ENCODE measurements at places on chromosomes 12 and 14. TPM values are rescaled to one million over a fixed set of nuclear protein-coding genes. Genes with fewer than 3 reads are reported as not detected.

DNA sequence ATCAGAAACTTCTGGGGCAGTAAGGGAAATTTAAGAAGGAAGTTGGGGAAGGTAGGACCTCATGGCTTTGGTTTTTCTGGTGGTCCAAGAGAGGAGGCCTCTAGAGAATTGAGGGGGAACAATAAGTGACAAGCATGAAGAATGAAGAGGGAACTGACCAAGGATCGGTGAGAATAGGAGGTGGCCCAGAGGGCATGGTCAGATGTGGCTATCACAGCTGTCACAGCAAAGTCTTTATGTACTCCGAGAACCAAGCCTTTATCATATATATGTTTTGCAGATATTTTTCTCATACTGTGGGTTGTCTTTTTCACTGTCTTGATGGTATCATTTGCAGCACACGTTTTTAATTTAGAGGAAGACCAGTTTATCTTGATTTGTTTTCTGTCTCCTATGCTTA lies 64.3 kb downstream of the PPP2R5C start:
- no peak for DNase-seq

Gene KRT7
- 27.1 TPM for total RNA-seq

DNA sequence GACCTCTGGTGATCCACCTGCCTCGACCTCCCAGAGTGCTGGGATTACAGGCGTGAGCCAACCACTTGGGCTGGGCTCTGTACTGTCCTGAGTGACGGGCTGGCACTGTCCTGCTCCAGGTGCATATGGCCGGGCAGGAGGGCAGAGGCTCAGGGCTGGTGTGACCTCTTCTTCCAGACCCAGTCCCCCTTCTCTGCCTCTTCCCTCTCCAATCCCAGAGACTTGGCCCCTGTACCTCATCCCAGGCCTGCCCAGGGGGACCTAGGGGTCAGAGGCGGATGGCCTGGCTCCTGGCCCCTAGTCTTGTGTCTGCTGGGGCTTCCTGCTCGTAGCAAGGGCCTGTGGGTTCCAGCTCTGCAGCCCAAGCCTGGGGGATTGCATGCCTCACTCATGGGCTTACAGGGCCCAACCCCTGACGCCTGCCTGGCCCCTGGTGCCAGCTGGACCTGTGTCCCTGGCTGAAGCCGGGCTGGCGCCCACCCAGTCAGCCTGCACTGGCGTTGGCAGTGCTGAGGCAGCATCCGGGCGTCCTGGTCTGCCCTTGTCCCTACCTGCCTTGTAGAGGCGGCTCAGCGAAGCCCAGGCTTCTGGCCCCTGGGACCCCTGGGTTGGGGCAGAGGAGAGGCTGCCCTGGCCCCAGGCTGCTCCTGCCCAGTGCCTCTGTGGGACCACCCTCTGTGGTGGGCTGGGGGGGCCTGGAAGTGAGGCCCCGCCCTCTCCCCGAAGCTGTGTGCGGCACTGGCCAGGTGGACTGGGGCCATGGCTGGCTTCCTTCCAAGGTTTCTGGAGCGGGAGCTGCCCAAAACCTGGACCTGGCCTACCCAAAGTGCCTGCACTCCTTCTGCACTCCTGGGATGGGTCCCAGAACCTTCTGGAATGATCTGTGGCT lies 4.3 kb downstream of the TEDC1 start:
- no peak for DNase-seq

Gene ATN1
- total RNA-seq = 34.3 TPM

- peak; percentile 49 for DNase-seq
These were observed 28.1 kb downstream of the MSRB3 start for GRCh38 chr12:65306366-65307168.

- DNase-seq = no peak
These were observed 134.3 kb downstream of the PLXNC1 start for GRCh38 chr12:94282675-94283074.

- peak; percentile 19 for DNase-seq
These were observed 162.5 kb downstream of the C12orf50 start for GRCh38 chr12:87866578-87867292.

DNA sequence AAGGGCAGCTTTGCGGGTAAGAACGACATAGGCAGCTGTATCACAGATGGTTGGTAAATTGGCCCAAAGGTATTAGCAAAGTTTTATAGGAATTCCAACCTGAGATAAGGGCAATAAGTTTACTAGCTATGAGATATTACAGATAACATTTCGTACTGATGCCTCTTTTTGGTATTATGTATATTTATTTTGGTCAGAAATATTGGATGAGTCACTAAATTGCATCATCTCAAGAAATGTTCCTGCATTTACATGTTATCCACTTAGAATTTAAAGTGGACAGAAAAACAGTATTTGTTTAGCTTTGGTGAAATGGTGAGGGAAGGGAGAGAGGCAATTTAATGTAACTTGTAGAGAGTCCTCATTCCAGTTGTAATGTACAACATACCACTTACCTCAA lies 65.1 kb upstream of the PZP start:
- DNase-seq = no peak

DNA sequence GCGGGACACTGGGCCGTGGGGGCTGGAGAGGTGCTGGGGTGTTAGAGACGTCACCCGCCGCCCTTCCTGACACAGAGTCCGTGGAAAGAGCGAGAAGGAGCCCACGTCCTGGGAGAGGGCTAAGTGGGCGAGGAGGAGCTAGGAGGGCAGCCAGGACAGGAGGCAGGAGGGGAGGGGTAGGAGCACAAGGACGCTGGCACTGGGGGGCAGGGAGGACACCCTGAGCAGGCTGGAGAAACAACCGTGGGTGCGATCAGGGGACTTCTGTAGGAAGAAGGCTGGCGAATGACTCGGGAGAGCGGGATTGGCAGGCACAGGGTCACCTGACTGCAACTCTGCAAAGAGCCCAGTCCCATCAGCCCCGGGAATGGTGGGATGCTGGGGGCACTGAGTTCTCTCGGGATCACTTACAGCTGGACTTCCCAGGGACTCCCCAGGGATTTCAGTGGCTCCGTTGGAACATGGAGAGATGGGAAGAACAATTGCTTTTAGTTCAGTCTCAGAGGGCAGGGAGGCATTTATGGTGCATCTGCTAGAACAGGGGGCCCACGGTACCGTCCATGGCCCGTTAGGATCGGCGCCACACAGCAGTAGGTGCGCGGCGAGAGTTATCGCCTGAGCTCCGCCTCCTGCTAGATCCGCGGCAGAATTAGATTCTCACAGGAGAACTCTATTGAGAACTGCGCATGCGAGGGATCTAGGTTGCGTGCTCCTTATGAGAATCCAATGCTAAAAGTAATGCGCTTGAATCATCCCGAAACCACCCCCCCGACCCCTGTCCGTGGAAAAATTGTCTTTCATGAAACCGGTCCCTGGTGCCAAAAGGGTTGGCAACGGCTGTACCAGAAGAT lies 24.3 kb downstream of the UBR7 start:
- peak; percentile 31 for DNase-seq

Gene DPF3
- total RNA-seq = 20.6 TPM

DNA sequence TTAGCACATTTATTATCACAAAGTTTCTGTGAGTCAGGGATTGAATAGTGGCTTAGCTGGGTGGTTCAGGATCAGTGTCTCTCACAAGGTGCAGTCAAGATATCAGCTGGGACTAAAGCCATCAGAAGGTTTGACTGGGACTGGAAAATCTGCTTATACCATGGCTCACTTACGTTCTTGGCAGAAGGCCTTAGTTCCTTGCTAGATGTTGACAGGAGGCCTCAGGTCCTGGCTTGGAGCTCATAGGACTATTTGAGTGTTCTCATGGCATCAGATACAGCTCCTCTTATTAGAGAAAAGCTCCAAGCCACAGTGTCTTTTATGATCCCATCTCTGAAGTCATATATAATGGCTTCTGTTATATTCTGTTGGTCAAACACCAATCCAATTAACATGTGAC lies 127.3 kb downstream of the SLC6A15 start:
- no peak for DNase-seq

DNA sequence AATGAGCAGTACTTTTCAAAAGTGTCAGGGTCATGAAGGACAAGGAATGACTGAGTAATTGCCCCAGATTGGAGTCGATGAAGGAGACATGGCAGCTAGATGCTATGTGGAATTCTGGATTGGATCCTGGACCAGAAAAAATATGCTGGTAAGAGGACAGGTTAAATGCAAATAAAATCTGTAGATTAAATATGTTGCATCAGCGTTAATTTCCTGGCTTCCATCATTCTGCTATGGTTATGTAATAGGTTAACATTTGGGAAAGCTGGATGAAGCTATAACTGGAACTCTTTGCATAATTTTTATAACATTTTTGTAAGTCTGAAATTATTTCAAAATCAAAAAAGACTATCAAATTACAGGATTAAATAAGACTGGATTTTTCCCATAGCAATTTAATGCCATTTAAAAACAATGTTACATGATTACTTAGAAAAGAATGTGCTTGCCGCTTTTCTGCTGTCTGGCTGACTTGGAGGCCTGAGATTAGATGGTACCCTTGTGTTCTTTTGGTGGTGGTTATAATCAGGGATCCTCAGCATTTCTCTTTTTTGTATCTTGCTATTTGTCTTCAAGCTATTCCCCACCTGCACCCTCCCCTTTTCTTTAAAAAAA lies 65.1 kb downstream of the FBXW8 start:
- DNase-seq = no peak

DNA sequence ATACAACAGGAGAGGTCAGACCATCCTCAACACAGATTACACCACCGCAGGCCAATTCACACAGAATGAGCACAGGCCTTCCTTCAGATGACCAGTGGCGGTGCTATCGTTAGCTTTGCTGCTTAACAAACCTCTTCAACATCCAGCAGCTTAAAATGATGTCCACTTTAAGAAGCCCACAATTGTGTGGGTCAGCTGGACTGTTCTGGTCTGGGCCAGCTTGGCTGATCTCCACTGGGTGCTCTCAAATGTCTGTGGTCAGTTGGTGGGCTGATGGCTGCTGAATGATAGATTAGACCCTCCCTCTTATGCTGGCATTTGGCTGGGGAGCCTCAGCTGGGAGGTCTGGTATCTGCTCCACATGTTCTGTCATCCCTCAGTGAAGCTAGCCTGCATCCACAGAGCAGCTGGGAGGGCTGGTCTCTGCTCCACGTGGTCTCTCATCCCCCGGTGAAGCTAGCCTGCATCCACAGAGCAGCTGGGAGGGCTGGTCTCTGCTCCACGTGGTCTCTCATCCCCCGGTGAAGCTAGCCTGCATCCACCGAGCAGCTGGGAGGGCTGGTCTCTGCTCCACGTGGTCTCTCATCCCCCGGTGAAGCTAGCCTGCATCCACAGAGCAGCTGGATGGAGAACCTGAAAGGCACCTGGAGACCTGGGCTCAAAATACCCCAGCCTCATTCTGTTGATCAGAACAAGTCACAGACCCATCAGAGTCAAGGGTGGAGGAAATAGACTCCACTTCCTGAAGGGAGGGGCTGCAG lies 203.6 kb upstream of the DIO3 start:
- DNase-seq = no peak

GRCh38 chr14:64391113-64391725 lies 3.1 kb downstream of the MTHFD1 start:
- DNase-seq = no peak

GRCh38 chr14:72060460-72060859 lies 128.2 kb downstream of the RGS6 start:
- DNase-seq = no peak

DNA sequence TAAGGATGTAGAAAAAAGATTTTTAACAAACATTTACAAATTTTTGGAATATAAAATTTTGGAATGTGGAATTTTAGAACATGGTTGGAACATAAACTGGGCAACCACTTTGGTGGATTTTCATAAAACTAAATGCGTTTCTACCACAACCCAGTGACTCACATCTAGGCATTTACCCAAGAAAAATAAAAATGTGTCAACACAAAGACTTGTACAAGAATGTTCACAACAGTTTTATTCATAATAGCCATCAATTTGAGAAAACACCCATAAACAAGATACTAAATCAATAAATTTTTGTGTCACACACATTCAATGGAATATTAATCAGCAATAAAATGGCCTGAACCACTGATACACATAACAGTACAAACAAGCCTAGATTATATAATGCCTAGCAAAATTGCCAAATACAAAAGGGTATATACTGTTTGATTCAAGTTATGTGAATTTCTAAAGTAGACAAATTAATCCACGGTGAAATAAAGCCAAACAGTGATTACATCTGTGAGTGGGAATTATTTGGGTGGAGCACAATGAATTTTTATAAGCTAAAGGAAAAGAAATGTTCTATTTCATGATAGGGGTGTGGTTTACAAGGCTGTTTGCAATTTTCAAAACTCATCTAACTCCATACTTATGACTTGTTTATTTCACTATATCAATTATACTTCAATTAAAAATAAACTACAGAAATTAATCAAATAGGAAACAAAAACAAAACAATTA lies 415.2 kb upstream of the OR4E1 start:
- DNase-seq = no peak

Gene PROX2
- total RNA-seq = not detected

- no peak for DNase-seq
These were observed 7.5 kb downstream of the KLRG1 start for GRCh38 chr12:8996682-8997405.

DNA sequence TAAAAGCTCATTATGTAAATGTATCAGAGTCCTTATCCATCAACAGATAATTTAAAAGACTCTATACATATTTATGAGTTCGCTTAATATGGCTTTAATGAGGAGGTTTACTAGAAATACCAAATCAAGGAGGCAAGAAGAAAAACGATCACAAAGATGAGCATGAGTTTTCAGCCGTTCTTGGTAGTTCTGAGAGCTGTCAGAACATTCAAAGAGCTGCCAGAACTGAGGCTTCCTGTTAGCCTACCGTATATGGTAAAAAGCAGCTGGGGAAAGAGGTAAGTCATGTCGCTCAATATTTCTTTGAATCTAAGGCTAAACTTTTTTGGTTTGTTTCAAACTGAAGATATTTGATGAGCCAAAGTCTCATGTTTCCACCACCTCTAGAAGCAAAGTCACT lies 115.3 kb upstream of the PLXNC1 start:
- DNase-seq = no peak

GRCh38 chr12:10722502-10722904 lies 620 bp downstream of the YBX3 start:
- DNase-seq = no peak

DNA sequence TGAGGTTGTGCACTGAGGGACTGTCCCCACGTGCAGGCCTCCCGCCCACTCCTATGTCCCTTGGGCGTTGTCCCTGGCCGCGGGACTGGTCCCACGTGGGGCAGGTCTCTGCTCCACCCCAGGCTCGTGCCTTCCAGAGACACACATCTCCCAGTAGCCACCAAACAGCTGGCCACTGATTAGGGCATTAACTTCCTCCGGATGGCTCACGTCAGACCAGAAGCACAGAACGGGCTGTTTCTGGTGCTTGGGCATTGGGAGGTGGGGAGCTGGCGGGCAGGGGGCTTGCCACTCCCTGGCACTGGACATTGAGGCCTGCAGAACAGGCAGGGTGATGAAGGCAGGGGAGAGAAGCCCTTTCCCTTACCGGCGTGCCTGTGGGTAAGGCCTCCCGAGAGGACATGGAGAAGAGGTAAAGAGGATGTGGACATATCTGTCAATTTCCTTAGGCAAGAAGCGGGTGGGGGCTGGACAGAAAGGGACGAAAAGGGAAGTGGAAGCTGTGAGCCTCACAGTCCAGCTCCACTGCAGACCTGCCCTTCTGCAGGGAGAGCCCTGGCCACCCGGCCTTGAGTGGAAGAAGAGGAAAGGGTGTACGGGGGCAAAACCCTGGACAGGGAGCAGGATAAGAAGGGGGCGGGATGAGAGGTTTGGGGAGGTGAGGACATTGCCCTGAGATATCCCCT lies 101.2 kb downstream of the NINJ2 start:
- no peak for DNase-seq

Data from tongue (tissue), 3 donors.